ENCODE measurements at places on chromosomes 5 and 9.

GRCh38 chr9:110337727-110338126 is at the start of gene TXNDC8:
TSS of gene TXNDC8 (minus strand) at chr9:110337863.
- no peak for DNase-seq

DNA sequence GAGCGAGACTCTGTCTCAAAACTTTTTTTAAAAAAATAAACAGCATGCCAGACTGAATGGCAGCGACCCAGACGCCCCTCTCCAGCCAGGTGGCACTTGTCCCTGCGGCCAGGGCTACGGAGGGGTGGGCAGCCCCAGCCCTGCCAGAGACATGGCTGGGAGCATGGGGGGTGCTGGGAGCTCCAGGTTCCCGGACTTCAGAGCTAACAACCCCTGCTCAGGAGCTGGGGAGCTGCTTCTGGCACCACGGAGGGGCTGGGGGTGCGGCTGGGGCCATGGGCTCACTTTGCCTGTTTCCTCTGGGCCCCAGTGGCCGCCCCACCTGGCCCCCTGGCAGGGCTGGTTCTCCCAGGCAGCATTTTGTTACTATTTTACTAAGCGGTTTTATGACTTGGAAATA is 49.9 kb downstream of the SLC12A7 start:
- no peak for DNase-seq

- DNase-seq, result no peak
Observed at GRCh38 chr5:32639943-32640342, 54.6 kb downstream of the SUB1 start.

- DNase-seq, result no peak
Observed at GRCh38 chr5:79423296-79423695, 90.6 kb downstream of the HOMER1 start.

GRCh38 chr9:33374634-33375237 is 27.6 kb downstream of the AQP7 start:
- DNase-seq, result peak; percentile 82

DNA sequence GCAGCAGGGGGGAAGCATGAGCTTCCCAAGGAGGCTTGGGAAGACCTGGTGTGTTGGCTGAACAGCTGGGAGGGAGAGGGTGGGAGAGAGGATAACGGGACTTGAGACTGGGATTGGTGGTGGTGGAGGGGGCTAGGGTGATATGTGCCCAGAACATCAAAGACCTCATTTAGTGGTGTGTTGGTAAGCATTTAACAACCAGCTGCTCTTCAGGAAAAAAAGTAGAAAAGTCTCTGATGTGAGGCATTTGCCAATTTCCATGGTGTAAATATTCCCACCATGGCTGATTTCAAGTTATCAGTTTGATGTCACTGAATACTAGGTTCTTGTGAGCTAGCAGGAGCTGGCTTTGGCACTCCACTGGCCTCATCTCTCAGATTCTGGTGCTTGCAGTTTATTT is 170.8 kb downstream of the MACROH2A1 start:
- no peak for DNase-seq

DNA sequence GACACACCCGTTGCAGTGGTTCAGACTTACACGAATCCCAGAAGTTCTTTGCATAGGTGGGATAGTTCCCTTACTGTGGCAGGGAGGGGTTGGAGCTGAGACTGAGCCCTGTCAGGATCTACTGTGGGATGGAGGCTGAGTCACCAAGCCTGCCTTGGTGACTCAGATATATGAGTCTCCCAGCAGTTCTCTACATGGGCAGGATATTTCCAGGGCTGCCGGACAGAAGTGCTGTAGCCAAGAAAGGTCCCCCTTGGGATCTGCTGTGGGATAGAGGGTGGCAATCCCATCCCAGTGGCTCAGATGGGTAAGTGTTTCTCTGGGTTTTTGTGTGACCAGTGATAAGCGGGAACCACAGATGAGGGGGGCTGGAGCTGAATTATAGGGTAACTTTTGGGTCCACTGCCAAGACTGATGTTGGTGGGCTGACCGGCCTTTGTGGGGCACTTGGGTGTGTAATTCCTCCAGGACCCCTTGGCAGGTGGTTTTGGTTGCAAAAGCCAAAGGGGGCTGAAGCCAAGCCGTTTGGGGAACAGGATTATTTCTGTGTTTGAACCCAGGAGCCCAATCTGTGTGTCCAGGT is 18.7 kb downstream of the XRCC4 start:
- no peak for DNase-seq

GRCh38 chr5:137598399-137598798 is 99.3 kb upstream of the SPOCK1 start:
- DNase-seq, result no peak

DNA sequence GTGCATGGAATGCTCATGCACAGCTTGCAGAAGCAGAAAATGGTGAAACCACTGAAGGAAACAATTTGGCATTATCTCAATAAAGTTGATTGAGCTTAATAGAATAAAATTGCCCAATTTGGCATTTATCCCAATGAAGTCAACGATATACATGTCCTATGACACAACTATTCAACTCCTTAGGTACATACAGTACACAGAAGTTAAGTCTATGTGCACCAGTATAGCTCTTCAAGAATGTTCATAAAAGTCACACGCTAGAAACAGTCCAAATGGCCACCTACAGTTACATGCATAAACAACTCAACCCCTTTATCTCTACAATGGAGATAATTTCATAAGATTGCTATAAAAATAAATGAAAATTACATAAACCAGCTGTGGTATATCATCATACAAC is 184.5 kb downstream of the DENND1A start:
- DNase-seq, result no peak

- DNase-seq, result peak; percentile 60
Observed at GRCh38 chr9:120891884-120892747, 15.1 kb upstream of the PHF19 start.

- peak; percentile 39 for DNase-seq
Observed at GRCh38 chr5:176608937-176609723, 826 bp downstream of the GPRIN1 start.

DNA sequence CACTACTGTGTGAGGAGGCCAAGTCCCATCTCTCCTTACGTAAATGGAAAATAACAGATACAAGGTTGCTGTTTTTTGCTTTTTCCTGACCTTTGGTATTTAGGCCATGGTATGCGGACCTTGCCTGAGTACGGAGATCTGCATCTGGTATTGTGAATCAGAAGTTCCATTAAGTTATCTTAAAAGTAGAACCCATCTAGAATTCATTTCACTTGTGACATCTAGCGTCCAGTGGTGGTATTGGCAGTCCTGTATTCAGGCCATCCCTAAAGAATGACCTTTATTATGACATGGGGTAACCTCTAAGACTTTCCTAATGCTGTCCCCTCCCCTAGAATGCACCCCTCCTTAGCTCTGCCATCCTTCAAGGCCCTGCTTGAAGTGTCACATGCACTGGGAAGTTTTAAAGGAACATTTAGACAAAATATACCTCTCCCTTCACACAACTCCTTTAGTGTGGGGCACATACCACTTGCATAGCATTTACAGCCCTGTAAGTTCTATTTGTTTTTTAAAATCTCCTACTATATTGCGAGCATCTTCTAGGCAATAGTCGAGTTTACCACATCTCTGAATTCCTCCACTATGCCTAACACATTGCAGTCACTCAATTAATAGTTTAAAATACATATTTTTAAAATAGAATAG is 1.9 kb upstream of the SPDL1 start:
- DNase-seq, result peak; percentile 72

DNA sequence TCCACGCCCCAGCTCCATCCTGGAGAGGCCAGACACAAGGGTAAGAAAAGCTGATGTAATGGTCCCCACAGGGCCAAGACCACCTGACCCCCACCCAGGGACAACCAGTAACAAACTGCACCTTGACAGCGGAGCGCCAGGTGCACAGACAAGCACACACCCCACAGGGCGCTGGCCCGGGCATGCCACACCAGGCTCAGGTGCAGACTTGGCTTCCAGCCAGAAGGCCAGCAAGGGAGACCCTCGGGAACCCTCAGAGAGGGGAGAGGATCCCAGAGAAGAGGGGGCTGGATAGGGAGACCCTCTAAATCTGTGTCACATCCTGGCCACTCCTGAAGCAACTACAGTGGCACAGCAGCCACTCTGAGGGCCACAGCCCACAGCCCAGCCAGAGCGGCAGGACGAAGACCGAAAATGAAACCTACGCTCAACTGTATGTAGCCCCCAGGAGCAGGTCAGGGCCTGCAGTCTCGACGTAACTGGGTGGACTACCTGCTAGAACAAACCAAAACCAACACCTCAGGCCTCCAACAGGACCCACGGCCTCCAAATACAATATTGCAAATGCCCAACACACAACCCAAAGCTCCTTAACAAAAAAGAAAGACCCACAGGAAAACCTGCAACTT is 18.5 kb downstream of the CAMSAP1 start:
- no peak for DNase-seq

- no peak for DNase-seq
Observed at GRCh38 chr9:12748016-12748415, 26.8 kb upstream of the LURAP1L start.

DNA sequence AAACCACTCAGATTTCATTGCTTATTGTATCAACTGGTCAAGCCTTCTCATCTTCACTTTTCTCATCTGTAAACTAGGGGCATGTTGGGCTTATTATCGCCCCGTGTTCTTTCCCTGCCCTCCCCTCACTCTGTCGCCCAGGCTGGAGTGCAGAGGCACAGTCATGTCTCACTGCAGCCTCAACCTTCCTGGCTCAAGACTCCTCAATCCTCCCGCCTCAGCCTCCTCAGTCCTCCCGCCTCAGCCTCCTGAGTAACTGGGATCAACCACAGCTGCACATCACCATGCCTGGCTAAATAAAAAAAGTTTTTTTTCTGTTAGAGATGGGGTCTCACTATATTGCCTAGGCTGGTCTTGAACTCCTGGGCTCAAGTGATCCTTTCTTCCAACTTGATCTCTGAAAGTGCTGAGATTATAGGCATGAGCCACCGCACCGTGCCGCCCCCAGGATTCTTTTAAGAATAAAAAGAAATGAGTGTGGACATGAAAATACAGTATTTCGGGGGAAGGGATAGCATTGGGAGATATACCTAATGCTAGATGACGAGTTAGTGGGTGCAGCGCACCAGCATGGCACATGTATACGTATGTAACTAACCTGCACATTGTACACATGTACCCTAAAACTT is 2.0 kb downstream of the MAML1 start:
- DNase-seq, result no peak

DNA sequence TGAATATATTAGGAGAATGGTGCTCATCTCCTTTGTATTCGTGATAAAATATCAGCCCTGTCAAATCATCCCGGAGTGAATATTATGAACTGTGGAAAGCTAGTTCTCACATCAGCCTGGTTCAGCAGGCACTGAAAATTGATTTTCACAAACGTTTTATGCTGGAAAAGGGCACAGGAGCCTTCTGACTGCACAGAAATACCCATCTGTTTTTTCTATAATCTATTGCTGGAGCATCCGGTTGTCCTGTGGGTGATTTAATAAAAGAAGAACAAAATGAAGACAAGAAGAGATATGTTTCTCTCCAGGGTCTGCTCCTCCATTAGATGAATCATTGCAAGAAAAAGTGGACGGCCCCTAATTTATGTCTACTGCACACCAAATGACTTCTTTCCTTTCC is 85.3 kb downstream of the PRLR start:
- no peak for DNase-seq

DNA sequence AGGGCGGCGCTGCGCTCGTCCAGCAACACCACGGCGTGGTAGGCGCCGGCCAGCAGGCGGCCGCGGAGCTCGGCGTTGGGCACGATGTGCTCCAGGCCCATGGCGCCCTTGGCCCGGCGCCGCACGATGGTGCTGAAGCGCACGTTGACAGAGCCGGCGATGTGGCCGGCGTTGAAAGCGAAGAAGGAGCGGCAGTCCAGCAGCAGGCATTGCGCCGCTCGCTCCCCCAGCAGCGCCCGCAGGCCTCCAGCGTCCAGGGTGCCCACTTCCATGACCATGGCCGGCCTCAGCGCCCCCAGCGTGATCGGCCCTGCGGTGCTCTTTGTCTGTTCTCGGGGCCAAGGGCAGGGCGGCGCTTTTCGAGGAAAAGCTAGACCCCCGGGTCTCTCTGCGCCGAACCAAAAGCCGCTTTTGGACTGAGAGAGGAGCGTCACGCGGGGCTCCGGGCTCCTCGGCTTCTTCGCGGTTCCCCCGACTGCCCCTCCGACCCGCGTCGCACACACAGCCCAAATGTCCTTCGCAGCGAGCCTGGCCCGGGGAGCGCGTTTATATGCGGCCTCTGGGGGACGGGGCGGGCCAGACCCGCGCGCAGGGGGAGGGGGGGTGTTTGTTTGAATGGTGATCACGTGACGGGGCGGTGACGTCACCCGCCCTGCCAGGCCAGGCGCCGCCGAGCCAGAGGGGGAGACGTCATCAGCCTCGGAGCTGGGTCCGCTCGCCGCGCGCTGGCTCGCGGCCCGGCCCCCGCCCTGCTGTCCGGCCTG is at the start of gene DUSP1:
Gene DUSP1, minus strand, starts transcription at position 521 of the 764 bp plus-strand sequence. Its CDS starts 243 bp downstream, at position 278.
- DNase-seq, result peak; percentile 97

- no peak for DNase-seq
Observed at GRCh38 chr5:14724633-14725032, 60.1 kb downstream of the OTULIN start.

GRCh38 chr5:129639331-129639730 is 108.6 kb upstream of the MINAR2 start:
- no peak for DNase-seq

- DNase-seq, result no peak
Observed at GRCh38 chr5:97508864-97509263, 325.8 kb upstream of the RIOK2 start.

GRCh38 chr5:181153814-181154213 is 6.4 kb downstream of the OR2V2 start:
- no peak for DNase-seq

Data from activated naive CD4-positive, alpha-beta T cell treated with anti-CD3 and anti-CD28 coated beads, Interleukin-2, amount 10 ng/mL, durations not matched to agents 7 days and 5 days (primary cell).